CD4-positive, alpha-beta T cell treated with Interferon gamma for 1 hour (primary cell): ENCODE measurements at places on chromosomes 13 and 19.

GRCh38 chr19:38293281-38293680 is 10.8 kb upstream of the C19orf33 start:
- no peak for DNase-seq

- no peak for DNase-seq
These were observed 11.9 kb upstream of the ATF5 start for GRCh38 chr19:49916839-49917733.

DNA sequence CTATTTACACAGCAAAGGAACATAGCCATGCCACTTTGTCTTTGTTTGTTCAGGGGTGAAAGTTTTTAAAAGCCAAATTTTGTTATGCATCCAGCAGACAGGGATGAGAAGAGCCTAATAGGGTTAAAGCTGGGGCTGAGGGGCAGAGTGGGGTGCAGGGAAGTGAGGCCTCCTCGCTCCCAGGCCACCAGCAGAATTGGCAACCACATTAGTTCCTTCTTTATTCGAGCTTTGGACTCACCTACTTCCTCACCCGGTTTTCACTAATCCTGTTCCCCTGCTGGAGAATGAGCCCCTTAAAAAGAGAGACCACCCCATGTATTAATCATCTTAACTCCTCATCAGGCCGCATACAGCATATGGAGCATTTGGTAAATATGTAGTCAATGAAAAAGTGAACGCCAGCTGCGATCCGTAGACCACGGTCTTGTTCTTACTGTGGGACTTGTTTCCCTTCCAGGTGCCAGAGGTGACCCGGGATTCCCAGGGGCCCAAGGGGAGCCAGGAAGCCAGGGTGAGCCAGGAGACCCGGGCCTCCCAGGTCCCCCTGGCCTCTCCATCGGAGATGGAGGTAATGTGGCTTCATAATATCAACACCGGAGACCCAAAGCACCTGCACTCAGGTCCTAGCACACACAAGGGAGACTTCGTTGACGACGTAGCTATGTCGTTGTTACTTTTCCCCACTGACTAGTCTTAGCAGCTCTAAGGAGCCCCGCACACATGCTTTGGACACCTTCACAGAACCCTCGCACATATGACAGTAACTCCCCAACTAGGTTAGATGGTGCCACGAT is 112.1 kb downstream of the RAB20 start:
- DNase-seq, result no peak

- DNase-seq, result no peak
These were observed 110.9 kb upstream of the FRY start for GRCh38 chr13:31920727-31921100.
